Stimulated activated CD8-positive, alpha-beta memory T cell treated with anti-CD3 and anti-CD28 coated beads, Interleukin-15, amount 100 ng/mL, for 24 hours (primary cell): ENCODE measurements at places on chromosomes 2 and 18.

- DNase-seq: no peak
Measured at GRCh38 chr2:61141151-61141550, 20.8 kb upstream of the C2orf74 start.

- DNase-seq: no peak
Measured at GRCh38 chr2:74887445-74887951, 53.6 kb downstream of the HK2 start.

GRCh38 chr2:96540136-96540535 lies 3.6 kb downstream of the ARID5A start:
- DNase-seq: no peak

DNA sequence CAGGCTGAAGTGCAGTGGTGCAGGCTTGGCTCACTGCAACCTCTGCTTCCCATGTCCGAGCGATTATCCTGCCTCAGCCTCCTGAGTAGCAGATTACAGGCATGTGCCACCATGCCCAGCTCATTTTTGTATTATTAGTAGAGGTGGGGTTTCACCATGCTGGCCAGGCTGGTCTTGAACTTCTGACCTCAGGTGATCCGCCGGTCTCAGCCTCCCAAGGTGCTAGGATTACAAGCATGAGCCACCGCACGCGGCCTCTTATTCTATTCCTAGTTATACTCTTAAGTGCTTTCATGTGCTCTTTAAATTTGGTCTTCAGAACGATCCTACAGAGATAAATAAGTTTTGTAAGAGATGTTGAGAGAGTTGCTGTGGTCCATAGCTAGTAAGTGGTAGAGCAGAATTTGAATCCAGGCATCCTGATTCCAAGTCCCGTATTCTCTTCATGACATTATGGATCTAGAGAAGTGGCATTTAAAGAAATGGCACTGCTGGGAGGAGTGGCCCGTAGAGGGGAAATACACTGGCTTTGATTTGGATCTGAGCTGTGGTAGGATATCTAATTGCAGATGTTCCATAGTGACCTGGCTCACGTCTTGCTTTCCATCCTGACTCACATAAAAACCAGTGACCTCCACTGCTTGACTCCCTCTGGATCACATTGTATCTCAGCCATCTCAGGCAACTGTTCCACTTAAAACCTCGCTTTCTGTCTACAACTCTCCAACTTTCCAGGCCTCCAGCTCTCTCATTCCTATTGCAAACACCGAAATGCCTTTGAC lies 22.8 kb upstream of the ME2 start:
- DNase-seq: no peak

DNA sequence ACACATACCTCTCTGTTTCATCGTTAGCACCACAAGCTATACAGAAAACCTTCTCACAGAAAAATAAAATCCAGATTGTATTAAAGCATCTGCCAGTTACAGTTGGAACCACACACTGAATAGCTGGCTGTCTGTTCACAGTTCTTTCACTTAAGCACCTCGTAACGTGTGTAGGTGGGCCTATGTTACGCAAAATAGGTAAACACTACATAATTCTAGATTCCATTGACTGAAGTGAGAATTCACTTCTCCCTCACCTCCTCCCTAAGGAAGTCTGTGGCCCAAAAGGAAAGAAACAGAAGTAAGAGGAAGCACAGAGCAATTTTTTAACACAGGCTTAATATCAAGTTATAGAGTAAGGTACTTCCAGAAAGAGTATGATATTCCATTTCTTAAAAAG lies 24.9 kb downstream of the PELI1 start:
- no peak for DNase-seq

DNA sequence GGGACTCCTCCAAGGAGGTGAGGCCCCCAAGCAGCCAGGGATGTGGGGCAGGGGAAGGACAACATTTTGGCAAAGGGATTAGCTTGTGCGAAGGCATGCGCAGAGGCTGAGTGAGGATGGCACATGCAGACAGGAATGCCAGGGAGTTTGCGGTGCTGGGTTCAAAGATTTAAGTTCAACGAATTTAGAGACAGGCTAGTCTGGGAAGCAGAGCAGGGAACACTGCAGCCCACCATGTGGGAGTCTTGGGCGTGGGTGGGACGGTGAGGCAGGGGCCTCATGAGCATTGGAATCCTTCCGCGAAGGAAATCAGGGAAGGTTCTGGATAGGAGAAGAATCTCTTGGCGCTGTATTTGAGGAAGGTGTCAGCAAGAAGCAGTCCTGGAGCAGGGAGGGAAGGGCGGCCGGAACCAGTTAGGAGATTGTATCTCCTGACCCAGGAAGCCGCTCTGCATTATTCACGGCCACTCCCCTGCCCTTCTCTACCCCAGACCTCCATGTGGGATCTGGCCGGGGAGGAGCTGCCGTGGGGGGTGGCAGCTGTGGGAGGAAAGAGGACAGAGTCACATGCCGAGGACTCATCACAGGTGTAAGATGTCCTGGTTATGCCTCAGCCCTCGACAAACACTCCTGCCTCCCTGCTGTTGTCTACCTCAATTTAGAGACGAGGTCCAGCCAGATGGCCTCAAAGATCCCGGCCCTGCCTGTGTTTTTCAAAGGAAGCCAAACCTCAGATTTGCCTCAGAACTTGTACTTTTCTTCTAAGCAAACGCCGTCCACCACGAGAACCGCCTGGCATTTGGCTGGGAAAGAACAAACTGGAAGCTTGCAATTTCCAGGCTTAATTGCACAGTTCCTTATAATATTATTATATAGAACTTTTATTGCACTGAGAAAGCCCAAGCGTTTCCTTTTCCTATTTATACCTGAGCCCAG lies 123.7 kb upstream of the SMAD2 start:
- DNase-seq: no peak

DNA sequence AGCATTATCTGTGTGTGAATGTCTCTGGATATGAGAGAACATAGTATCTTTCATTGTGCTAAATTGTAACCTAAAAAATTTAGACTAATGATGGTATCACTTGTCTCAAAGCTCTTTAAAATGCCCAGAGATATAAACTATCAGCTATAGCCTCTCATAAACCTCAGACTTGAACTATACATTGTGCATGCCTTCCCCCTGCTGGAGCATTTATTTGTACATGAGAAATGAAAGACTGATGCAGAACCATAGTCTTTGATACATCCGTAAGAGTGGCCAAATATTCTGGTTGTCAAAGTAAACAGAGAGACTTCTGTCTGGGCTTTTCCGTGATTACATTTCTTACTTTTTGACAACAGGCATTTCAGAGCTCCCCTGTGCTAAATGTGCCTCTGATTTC lies 71.9 kb upstream of the CCDC68 start:
- no peak for DNase-seq
